Cortex of kidney (tissue), 1 donor: ENCODE measurements at places on chromosomes 11 and 22.

- DNase-seq = no peak
Measured at GRCh38 chr22:50630376-50630775, 2.4 kb upstream of the ARSA start.

DNA sequence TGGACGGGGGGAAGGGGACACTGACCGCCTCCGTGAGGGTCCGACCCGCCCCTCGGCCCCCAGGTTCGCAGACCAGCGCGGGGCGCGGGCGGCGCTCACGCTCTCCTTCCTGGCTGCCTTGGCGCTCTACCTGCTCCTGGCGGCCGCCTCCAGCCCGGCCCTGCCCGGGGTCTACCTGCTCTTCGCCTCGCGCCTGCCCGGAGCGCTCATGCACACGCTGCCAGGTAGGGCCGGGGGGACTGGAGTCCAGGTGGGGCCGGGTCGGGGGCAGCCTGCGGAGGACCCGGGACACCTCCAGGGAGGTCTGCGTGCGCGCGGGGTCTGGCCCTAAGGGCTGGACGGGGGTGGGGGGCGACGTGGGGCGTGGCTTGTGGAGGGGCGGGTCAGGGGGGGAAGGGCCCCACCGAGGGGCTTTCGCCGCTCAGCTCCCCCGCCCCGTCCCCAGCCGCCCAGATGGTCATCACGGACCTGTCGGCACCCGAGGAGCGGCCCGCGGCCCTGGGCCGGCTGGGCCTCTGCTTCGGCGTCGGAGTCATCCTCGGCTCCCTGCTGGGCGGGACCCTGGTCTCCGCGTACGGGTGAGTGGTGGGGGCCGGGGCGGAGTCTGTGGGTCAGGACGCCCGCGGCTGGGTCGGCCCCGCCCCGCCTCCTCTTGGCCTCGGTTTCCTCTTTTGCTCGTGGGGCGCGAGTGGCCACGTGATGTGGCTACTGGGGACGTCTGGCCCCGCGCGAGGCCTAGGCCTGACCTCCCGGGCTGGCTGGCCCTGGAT, 19.9 kb downstream of the PHLDA2 start:
- no peak for DNase-seq

DNA sequence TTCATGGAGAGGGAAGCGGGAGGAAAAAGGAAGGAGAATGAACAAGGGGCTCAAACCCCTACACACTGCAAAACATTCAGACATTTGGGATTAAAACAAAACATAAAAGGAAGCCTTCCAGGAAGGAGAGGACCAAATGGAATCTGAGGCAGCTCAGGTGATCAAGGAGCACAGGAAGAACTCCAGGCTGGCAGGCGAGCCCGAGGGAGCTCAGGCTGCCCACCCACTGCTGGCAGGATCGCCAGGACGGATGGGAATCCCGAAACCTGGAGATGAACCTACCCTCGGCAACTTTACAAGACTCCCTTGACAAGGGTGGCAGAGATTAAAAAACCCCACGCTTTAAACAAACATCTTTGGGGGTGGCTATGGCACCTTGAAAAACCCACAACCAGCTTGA, 5.0 kb upstream of the PYGM start:
- no peak for DNase-seq

DNA sequence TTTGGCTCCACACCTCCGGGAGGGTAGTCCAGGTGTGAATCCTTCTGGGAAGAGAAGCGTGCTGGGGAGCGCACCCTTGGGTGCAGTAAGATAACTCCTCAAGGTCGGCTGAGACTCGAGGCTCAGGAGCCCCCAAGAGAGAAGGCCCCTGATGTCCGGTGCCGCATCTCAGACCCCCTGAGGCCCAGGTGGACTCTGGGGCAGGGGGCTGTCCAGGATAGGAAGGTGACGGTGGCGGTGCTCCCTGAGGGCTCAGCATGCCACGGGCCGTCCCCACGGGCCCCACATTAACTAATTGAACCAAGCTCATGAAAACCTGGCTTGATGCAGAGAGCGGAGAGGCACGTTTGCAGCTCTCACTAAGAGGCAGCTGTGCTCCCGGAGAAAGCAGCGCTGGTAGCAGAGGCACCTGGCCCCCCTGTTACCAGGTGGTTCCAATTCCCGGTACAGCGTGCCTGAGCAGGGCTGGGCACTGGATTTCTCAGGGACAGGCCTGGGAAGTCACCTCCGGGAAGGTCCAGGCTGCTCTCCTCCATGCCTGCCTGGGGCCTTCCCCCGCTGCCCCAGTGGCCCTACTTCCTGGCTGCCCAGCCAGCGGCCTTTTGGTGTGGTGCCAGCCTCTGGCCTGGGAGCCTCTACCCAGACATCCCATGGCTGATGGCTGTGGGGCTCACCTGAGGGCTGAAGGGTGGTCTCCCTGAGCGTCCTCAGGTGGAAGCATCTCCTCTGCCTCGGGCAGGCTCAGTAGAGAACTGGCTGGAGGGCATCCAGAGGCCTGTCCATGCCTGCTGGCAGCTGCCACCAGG, 1.1 kb downstream of the KCNQ1 start:
- DNase-seq = no peak

- DNase-seq = no peak
Measured at GRCh38 chr22:19756288-19757128, 4.1 kb upstream of the TBX1 start.

DNA sequence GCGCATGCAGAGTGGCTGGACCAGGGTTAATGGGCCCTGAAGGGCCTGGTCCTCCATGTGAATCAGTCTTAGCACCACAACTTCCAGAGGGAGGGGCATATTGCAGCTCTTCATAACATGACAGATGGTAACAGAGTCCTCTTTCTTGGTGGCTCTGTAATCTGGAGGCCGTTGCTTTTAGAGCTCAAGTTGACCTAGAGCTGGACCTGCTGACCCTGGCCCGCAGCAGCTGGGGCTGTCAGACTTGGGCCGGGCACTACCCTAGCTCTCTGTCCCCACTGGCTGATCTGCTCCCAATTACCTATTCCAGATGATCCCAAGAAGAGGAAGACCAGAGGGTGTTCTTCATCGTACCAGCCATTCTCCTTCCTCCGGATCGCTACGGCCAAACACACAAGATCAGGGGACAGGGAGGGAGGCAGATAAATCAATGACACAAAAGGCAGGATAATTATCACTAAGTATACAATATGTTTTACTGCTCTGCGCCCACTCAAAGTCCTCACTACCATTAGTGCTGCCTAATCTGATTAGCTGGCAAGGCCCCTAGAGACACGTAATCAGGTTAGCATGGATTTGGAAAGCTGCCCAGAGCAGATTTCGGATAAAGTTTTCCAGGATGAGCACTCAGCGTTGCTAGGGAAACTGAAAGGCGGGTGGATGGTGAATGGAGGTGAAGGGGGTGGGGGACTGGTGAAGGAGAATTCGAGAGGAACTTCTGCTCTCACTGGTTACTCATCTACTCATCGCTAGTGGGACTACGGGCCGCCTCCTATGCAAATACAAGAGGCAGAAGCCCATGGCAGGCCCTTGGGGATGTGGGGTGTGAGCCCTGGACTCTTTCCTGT, 64.5 kb upstream of the PHOX2A start:
- no peak for DNase-seq

- DNase-seq = no peak
Measured at GRCh38 chr22:49367041-49367697, 460.5 kb downstream of the BRD1 start.
